ENCODE measurements at places on chromosomes 12 and 14.

GRCh38 chr14:24924544-24924943 lies 125.4 kb downstream of the STXBP6 start:
- DNase-seq = no peak

DNA sequence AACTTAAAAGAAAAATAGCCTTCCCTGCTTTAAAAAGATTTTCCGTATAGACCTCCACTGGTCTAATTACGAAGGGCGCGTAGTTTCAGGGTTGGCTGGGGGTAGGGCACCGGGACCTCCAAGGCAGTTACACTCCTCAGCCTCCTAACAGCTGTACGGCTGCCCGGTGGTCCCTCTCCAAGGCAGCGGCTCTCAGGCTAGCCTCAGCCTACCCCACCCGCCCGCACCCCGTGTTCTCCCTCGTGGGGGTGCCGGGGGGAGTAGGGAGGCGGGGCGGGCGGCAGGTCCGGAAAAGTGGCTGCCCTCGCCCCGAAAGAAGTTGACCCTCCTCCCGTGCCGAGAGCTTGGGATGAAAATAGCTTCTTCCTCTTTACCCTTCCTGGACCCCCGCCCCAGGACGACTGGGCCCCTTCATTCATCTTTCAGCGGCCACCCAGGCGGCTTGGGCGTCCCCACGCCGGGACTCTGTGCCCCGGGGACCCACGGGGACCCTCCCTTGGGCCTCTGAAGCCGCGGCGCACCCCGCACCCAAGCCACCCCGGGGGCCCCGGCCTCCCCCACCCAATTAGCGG lies 991 bp upstream of the RCOR1 start:
- no peak for DNase-seq

- DNase-seq = no peak
Measured at GRCh38 chr14:68333262-68333661, 459.6 kb downstream of the ZFP36L1 start.

DNA sequence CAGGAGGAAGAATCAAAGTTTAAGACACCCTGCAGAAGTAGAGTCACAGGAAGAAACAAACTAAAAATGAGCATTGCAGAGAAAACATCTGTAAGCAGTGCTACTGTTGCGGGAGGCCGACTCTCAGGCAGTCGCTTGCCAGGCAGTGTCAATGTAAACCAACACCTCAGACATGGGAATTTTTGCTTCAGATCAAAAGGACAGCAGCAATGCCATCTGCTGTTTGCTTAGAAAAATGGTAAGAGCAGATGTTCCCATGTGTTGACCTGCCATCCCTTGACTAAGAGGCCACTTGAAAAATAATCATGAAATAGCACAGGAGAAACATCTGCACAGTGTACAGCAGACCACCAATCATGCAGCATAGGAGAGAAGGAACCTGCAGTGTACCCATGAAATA lies 196.6 kb downstream of the SLC25A21 start:
- no peak for DNase-seq

DNA sequence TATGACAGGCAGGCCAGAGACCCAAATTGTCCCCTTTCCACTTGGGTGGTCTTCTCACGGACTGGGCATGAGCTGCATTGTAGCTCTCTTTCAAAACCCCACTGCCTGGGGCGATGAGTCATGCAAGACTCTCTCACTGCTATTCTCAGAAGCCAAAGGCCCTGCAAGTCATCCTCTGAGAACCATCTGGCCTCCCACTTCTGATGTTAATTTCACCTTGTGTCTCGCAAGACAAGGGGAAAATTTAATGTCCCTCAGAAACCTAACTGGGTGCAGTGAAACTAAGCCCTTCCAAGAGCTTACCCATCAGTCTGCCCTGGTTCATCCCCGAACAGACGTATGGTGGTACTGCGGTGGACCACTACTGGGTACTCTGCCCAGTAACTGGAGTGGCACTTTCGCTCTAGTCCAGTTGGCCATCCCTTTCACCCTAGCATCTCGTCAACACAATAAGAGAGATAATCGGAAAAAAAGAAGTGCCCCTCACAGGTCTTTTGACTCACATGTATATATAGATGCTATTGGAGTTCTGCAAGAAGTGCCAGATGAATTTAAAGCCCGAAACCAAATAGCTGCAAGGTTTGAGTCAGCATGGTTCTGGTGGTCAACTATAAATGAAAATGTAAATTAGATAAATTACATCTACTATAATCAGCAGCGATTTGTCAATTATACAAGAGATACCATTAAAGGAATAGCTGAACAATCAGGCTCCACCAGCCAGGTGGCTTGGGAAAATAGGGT lies 31.3 kb upstream of the LALBA start:
- DNase-seq = no peak

DNA sequence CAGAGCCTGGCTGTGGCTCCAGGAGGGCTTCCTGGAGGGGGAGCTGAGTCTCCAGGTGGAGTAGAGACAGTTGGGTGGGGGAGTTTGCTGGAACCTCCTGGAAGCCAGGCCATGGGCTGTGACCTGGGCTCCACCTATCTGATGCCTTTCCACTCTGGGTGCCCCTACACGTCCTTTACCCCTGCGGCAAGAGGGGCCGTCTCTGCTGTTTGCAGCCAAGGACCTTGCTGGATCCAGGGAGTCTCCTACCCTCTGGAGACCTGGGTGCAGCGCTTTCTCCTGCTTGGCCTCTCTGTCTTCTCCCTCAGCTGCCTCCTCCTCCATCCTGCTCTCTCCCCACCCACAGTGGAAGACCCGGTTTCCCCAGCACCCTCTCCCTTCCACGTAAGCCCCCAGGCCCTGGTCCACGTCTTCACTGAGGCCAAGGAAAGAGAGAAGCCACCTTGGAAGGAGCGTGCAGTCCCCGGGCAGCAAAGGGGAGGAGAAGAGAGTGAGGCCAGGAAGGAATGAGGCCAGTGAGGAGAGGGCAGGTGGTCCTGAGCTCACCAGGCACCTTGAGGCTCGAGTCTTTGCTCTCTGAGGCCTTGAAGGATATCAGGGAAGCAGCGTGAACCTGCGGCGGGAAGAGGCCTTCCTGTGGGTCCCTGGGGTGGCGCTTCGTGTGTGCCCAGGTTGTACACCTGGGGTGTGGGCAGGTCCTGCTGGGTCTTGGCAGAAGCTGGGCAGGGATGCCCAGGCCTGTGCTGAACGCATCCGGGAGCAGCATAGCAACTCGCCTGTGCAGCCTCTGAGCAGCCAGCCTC lies 294.3 kb upstream of the RTL1 start:
- DNase-seq = no peak

- no peak for DNase-seq
Measured at GRCh38 chr12:7868391-7868790, 4.3 kb downstream of the SLC2A14 start.

- no peak for DNase-seq
Measured at GRCh38 chr12:94178882-94179281, 30.5 kb downstream of the PLXNC1 start.

- no peak for DNase-seq
Measured at GRCh38 chr14:75724414-75725204, 63.6 kb downstream of the TTLL5 start.

DNA sequence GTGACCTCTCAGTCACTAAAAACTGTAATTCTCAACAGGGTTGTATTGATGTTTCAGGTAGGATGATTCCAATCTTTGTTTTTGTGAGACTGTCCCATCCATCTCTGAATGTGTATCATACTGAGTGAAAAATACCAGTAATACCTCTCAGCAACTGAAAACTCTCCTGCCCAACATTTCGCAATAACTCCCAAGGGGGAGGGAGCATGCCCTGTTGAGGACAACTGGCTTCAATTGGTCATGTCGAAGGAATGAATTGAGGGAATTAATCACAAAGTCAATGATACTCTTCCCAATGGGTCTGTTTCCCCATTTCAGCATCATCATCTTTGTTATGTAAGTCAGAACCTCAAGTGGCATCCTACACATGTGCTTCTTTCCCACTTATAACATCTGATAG lies 102.4 kb upstream of the E2F7 start:
- DNase-seq = no peak

DNA sequence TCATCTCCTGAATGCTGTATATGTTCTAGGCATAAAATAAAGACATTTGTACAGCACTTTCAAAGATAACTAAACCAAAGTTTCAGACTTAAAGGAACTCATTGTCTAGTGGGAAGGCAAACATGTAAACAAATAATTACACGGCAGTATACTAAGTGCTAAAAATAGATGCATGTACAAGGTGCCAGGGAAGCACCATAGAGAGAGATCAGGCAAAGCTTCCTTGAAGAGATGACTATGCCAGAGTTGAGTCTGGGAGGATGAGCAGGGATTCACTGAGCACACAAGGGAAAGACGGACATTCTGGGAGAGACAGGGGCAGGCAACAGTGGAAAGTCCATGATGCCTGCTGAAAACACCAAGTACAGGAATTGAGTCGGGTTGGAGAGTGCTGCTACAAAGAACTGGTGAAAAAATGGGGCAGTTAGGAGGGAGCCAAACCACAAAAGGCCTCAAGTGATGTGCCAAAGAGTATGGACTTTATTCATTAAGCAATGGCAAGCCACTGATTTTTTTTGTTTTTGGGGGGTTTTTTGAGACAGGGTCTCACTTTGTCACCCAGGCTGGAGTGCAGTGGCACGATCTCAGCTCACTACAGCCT lies 26.8 kb downstream of the ANKS1B start:
- DNase-seq = no peak

DNA sequence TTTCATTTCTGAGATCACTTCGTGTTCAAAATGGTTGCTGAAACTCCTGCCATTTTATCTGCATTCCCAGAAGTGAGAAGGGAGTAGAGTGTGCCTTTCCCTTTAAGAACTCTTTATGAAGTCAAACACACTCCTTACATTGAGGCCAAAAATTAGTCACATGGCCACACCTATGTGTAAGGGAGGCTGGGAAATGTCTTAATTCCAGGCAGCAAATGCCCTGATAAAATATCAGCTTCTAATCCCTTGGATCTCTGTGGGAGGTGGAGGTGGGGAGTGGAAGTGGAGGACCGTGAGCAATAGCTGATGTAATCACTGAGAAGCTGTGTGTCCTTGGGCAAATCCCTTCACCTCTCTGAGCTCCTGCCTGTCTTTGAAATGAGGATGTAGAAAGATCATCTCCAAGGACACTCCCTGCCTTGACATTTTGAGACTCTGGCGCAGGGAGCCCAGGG lies 22.7 kb upstream of the ANKRD9 start:
- no peak for DNase-seq

DNA sequence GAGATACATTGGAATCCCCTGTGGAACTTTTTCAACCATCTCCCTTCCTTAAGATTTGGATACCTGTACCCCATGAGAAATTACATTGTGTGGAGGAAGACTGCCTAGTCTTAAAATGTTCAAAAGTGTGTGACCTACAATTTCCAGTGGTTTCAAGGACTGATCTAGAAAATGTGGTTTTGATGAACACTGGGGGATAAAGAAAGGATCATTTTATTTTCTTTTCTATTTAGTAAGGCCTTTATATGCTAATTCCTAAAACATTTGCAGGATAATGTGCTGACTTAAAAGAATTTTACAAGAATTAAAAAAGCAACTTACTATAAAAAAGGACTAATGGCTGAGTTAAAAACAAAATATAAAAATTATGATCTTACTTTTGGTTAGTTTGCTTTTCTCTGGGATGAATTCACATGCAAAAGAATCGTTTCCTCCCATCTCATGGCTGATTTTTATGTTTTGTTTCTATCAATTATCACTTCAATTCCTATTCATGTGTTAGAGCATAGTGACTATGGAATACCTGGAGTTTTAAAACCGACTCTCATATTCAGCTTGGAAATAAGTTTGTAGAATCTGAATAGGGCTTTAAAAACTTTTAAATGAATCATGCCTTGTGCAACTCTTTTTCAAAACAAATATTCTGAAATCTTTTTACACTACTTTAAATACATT lies 39.9 kb upstream of the PYGL start:
- no peak for DNase-seq

DNA sequence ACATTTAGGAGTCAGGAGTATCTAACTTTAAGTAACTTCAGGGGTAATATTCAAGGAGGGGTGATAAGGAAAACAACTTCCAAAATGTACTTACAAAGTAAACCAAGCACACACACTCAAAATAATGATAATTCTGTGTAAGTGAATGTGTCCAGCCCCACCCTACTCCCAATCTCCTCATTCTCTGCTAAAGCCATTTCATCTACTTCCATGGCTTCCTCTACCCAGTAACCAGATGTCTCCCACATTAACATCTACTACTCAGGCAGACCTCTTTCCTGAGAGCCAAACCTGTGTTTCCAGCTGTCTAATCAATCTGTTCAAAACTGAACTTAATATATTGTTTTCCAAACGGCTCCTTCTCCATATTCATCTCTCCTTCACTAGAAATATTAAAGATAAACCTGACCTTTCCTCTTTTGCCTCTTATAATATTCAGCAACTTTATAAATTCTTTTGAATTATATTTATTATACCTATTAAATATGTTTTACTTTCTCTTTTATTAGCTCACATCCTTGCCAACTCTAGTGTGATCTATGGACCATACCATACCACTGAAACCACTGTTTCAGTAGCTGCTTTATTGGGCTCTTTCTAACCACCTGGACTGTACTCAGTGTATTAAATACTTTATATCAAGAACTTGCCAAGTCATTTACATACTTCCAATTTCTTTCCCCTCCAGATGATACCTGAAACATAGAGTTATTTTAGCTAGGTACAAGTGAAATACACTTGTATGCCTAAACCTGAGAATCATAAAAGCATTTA lies 170.7 kb downstream of the PPFIA2 start:
- no peak for DNase-seq

GRCh38 chr12:80277732-80278131 lies 166.3 kb upstream of the PTPRQ start:
- DNase-seq = no peak

GRCh38 chr12:40921563-40922163 lies 229.4 kb downstream of the CNTN1 start:
- DNase-seq = no peak

- DNase-seq = no peak
Measured at GRCh38 chr12:120529641-120530417, 871 bp upstream of the COQ5 start.

- no peak for DNase-seq
Measured at GRCh38 chr12:66549050-66549389, 129.9 kb downstream of the GRIP1 start.

DNA sequence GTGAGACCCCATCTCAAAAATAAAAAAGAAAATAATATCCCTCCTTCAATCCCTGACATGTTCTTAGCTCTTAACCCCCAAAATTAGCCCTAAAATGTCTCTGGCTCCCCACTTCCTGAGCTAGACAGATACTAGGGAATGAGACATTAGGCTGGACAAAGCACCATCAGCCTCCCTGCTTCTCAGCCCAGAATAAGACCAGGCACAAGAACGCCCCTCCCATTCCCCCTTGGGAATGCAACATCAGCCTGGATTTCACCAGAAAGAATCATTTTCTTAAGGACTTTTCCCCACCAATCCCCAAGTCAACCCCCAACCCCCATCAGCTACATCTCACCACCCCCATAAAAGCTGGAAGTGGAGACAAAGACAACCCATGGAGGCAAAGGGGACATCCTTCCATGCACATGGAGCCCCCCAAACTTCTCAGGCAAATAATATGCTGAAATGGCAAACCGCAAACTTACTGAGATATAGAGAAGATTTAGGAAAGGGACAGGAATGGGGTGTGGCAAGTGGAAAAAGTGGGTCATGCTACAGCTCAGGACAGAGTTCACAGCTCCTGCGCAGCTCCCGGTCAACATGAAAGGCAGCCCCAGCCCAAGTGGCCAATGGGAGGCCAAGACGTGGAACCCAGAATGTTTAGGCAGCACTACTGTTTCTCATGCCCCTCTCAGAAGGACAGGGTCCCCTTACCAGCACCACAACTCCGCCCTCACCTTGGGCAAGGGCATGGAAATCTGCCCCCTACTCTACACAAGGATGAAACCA lies 2.7 kb downstream of the CHD4 start:
- no peak for DNase-seq

GRCh38 chr12:94262228-94263010 lies 114.0 kb downstream of the PLXNC1 start:
- DNase-seq = peak; percentile 91

- no peak for DNase-seq
Measured at GRCh38 chr12:88538250-88538649, 42.0 kb downstream of the KITLG start.
